Thoracic aorta endothelial cell (primary cell): ENCODE measurements at places on chromosomes 16 and 17. TPM values are rescaled to one million over a fixed set of nuclear protein-coding genes. Genes with fewer than 3 reads are reported as not detected.

The CA5A gene
- total RNA-seq, result not detected in 2 replicates

The CHTF18 gene
- 22.1 and 49.1 TPM in 2 replicates for total RNA-seq

The HBM gene
- not detected in 2 replicates for total RNA-seq

The ZSCAN10 gene
- not detected in 2 replicates for total RNA-seq

The ZNF768 gene
- 17.6 and 20.8 TPM in 2 replicates for total RNA-seq

The CLEC18A gene
- total RNA-seq, result 0.13 and 0.22 TPM in 2 replicates

The CCL13 gene
- total RNA-seq, result not detected in 2 replicates

The LRRC46 gene
- total RNA-seq, result 0.22 TPM in 1 of 2 replicates, not detected in the other

The C16orf46 gene
- total RNA-seq, result 0.27 and 0.29 TPM in 2 replicates

The CDH16 gene
- not detected in 2 replicates for total RNA-seq

The EME1 gene
- 4.7 and 8.5 TPM in 2 replicates for total RNA-seq

The CACNG1 gene
- total RNA-seq, result not detected in 2 replicates

The ABCA10 gene
- 0.80 and 1.0 TPM in 2 replicates for total RNA-seq

The NEUROD2 gene
- total RNA-seq, result not detected in 2 replicates

The C17orf107 gene
- total RNA-seq, result 0.50 and 0.80 TPM in 2 replicates

The PYCARD gene
- total RNA-seq, result 28.4 and 51.2 TPM in 2 replicates

The UMOD gene
- not detected in 2 replicates for total RNA-seq

The PITPNM3 gene
- total RNA-seq, result 1.3 and 2.8 TPM in 2 replicates

The CDC6 gene
- total RNA-seq, result 53.5 and 53.7 TPM in 2 replicates

The LGALS9C gene
- total RNA-seq, result not detected in 2 replicates

The KRT20 gene
- total RNA-seq, result not detected in 2 replicates

The ARHGAP27 gene
- 25.5 and 29.8 TPM in 2 replicates for total RNA-seq

The SDR42E2 gene
- total RNA-seq, result 0.07 and 0.13 TPM in 2 replicates

The KRT32 gene
- not detected in 2 replicates for total RNA-seq

The TTYH2 gene
- 1.5 and 5.5 TPM in 2 replicates for total RNA-seq

The OTOA gene
- 0.07 TPM in 1 of 2 replicates, not detected in the other for total RNA-seq

The C1QTNF1 gene
- total RNA-seq, result 4.1 and 6.8 TPM in 2 replicates

The HCRT gene
- not detected in 2 replicates for total RNA-seq

The KRTAP9-8 gene
- not detected in 2 replicates for total RNA-seq

The EVPLL gene
- total RNA-seq, result not detected in 2 replicates

The ZNF205 gene
- 12.0 and 20.7 TPM in 2 replicates for total RNA-seq

The RGS11 gene
- total RNA-seq, result 3.1 and 3.6 TPM in 2 replicates

The CPNE2 gene
- 57.4 and 62.7 TPM in 2 replicates for total RNA-seq

The WNK4 gene
- 0.50 and 0.66 TPM in 2 replicates for total RNA-seq

The MEIOB gene
- total RNA-seq, result 0.14 and 0.66 TPM in 2 replicates

The SNX20 gene
- total RNA-seq, result not detected in 2 replicates

The GFAP gene
- total RNA-seq, result 0.14 and 0.27 TPM in 2 replicates

The HBZ gene
- not detected in 2 replicates for total RNA-seq

The RAMP2 gene
- total RNA-seq, result 1.5 and 2.4 TPM in 2 replicates

The PRCD gene
- 0.27 and 0.65 TPM in 2 replicates for total RNA-seq

The CD300A gene
- total RNA-seq, result not detected in 2 replicates

The TPSG1 gene
- total RNA-seq, result not detected in 2 replicates

The CD300H gene
- not detected in 2 replicates for total RNA-seq

The ZNF319 gene
- total RNA-seq, result 4.8 and 6.2 TPM in 2 replicates
